ENCODE measurements at places on chromosomes 2 and 18. TPM values are rescaled to one million over a fixed set of nuclear protein-coding genes. Genes with fewer than 3 reads are reported as not detected.

The CHPF gene
- total RNA-seq, result 81.2 TPM

The WDR33 gene
- total RNA-seq, result 47.2 TPM

The PREPL gene
- total RNA-seq, result 49.8 TPM

The SCN9A gene
- total RNA-seq, result 2.9 TPM

DNA sequence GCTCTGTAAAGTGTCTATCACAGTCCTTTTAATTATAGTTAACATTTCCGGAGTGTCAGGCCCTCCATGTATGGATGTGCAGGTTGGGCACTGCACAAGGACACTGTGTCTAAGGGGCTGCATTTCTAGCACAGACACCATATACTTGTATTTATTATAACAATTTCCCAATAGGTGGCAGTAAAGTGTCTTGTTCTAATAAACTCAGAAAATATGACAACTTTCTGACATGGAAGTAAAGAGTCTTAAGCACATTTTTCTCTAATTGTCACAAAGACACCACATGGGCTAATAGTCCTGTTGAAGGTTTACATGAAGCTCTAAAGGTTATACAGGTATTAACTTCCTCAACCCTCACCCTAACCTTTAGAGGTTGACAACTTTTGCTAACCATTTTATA is 156.6 kb downstream of the DYSF start:
- H3K36me3 ChIP-seq, result no peaks in the 10 kb centered on the region
- no peaks in the 10 kb centered on the region for H3K4me1 ChIP-seq
- H3K27ac ChIP-seq, result no peak overlapping the region
- DNase-seq, result no peak

DNA sequence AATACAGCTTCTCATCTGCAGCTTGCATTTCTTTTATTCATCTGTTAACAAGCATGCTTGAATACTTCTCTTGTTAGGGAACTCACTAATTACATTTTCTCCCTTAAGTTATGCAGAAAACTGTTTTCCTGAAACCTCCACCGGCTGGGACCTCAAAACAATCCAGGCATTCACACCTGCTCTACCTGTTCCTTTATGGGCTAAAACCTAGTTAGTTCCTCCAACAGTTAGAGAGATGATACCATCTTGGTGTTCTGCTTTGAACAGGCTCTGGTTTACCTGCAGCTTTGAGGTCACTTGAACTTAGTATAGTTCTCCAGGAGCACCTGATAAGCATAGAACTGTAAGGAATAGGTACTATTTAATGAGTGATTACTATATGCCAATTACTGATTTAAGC is 6.1 kb downstream of the PLEK start:
- no peak for DNase-seq
- H3K36me3 ChIP-seq, result no peaks in the 10 kb centered on the region
- no peak overlapping the region for H3K4me3 ChIP-seq
- H3K4me1 ChIP-seq, result no peaks in the 10 kb centered on the region

DNA sequence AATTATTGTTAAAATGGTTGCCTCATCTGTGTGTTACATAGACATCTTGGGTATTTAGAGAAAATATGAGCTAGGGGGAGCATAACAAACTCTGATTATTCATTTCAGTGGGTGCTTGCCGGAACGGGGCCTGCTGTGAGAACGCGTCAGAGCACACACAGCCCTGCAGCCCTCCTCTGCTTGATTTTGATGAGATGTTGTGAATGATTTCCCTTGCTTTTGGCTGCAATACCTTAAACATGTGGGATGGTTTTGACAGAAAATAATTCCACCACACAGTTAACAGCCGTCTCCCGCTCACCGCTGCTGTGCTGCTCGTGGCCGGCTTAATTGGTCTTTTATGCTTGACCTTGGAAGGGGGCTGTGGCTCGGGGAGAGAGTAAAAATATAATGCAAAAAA is 49.9 kb upstream of the TXNDC2 start:
- DNase-seq, result no peak
- H3K4me1 ChIP-seq, result no peaks in the 10 kb centered on the region
- H3K27ac ChIP-seq, result no peak overlapping the region
- no peaks in the 10 kb centered on the region for H3K36me3 ChIP-seq
- H3K27me3 ChIP-seq, result no peaks in the 10 kb centered on the region

GRCh38 chr2:197315371-197315770 is 4.8 kb upstream of the ANKRD44 start:
- no peaks in the 10 kb centered on the region for H3K36me3 ChIP-seq
- H3K4me3 ChIP-seq, result no peak overlapping the region
- DNase-seq, result no peak
- no peak overlapping the region for H3K27ac ChIP-seq

GRCh38 chr2:20619624-20620024 is 31.3 kb downstream of the HS1BP3 start:
- H3K27ac ChIP-seq, result peak overlapping the region; percentile 99
- no peak overlapping the region for H3K4me3 ChIP-seq
- peak; percentile 77 for DNase-seq
- H3K4me1 ChIP-seq, result no peaks in the 10 kb centered on the region
- peaks cover 4% of the 10 kb centered on the region for H3K36me3 ChIP-seq
- no peaks in the 10 kb centered on the region for H3K27me3 ChIP-seq

GRCh38 chr2:235011929-235012631 is 60.3 kb downstream of the SH3BP4 start:
- H3K4me1 ChIP-seq, result no peaks in the 10 kb centered on the region
- no peaks in the 10 kb centered on the region for H3K36me3 ChIP-seq
- H3K4me3 ChIP-seq, result no peak overlapping the region

All from aorta (tissue), 5 donors.